Posterior cingulate gyrus (tissue), 11 donors: ENCODE measurements at places on chromosomes 13 and 19.

DNA sequence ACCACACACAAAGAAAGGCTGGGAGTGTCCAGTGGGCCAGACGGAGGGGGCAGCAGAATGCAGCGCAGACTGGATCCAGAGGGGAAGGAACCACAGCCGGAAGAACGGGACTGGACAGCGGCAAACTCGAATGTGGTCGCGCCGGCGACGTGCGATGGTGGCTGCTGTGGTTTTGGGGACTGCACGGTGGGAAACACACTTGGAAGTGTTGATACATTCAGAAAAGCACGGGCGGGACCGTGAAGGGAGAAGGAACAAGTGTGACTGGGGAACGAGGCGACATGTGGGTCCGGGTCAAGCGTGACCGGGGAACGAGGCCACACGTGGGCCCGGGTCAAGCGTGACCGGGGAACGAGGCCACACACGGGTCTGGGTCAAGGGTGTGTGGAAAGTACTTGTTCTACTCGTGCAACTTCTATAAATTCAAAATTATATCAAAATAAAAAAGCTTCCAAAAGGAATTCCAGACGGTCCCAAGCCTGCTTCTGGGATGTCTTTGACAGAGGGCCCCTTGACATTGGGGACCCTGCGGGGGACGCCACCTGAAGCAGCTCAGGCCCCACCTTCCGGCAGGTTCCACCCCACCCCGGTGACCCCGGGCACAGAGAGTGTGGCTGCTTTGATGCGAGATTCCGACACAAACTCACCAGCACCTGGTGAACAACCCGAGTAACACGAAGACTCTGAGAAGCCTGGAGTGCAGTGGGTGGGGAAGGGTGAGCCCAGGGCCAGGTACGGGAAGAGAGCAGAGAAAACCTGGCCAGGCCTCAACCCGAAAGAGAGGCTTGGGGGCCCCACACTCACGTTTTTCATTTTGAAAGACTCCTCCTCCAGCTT, 25.1 kb upstream of the C13orf46 start:
- DNase-seq, result no peak

GRCh38 chr19:13623716-13624710, 117.7 kb upstream of the CACNA1A start:
- DNase-seq, result no peak

GRCh38 chr13:104980586-104980985, 1554.9 kb downstream of the EFNB2 start:
- no peak for DNase-seq

DNA sequence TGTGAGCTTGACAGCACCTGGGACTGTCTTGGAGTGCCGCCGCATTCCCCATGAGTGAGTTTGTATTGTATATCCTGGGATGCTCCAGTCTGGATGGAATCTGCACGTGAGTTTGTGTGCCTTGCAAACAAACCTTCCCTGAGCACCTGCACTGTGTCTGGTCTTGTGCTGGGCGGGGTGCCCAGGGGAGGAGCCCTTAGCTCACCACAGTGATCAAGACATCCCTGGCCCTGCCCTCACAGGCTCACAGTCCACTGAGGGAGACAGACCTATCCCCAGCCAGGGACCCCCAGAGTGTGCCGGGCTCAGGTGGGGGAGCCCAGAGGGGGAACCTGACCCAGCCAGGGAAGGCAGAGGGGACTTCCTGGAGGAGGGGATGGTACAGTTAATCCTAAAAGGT, 1.7 kb upstream of the BCAM start:
- DNase-seq, result no peak

GRCh38 chr19:13025819-13026456, 30.7 kb downstream of the NFIX start:
- DNase-seq, result no peak

DNA sequence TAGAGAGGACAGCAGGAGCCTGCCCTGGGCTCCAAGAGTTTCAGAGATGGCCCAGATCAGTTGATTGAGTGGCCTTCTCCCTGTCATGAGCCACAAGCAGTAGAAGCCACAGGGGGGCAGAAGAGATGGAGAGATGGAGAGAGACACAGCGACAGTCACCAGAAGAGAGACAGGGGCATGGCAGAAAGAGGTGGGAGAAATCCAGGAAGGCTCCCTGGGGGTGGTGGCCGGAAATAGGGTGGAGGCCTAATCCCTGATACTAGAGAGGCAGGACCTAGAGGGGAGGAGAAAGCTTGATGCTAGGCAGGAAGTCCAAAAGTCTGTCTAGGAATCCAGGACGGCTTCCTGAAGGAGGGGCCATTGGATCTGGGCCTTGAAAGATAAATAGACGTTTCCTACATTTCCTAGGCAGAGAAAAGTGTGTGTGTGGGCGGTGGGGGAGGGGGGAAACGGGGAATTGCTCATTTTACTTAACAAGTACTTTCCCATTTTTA, 9.6 kb upstream of the TPM4 start:
- no peak for DNase-seq

- no peak for DNase-seq
Measured at GRCh38 chr13:40171566-40171965, 494.9 kb downstream of the FOXO1 start.

DNA sequence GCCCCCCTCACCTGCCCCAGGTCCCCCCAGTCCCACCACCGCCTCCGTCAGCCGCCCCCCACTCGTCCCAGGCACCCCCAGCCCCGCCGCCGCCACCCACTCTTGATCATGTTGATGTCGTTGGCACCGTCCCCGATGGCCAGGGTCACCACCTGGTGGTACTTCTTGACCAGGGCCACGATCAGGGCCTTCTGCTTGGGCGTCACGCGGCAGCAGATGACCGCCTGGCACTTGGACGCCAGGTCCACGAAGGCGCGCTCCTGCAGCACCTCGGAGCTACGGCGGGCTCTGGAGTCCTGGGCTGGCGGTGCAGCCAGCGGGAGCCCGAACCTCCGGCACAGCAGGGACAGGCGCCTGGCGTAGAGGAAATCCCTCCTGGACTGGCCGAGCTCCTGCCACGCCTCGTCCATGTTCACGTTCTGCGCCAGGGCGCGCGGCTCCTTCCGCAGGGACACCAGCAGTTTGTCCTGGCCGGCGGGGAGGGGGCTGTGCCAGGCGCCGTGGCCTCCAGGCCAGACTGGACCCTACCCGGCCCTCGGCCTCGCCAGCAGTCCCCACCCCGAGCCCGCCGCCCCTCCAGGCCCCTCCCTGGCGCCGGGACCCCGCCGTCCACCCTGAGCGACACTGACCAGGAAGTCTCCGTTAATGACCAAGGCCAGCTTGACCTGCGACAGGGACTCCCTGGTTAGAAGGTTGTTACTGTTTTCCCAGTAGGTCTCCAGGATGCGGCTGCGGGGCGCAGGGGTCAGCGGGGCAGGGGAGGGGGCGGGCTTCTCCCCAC, 22.6 kb downstream of the ATP8B3 start:
- DNase-seq, result no peak

- DNase-seq, result no peak
Measured at GRCh38 chr13:75352641-75353327, 129.2 kb downstream of the TBC1D4 start.

GRCh38 chr13:114059946-114060860, 72.2 kb downstream of the RASA3 start:
- no peak for DNase-seq

GRCh38 chr13:90968166-90968904, 379.2 kb upstream of the MIR17HG start:
- DNase-seq, result no peak

DNA sequence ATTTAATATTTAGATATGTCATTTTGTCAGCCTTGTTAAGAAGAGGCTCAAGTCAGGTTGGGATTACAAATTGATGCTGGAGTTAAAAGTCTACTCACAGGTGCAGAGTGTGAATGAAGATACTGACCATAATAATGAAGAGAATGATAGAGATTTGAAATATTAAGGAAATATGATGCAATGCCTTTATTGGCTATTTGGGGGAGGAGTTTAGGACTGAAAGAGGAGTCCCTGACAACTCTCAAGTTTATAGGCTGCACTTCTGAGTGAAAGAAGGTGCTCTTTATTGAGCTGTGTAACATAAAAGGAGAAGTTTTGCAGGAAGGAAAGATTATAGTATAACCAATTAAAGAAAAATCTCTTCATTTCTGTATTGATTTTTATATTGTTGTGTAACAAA, 827.7 kb upstream of the PCDH9 start:
- no peak for DNase-seq

DNA sequence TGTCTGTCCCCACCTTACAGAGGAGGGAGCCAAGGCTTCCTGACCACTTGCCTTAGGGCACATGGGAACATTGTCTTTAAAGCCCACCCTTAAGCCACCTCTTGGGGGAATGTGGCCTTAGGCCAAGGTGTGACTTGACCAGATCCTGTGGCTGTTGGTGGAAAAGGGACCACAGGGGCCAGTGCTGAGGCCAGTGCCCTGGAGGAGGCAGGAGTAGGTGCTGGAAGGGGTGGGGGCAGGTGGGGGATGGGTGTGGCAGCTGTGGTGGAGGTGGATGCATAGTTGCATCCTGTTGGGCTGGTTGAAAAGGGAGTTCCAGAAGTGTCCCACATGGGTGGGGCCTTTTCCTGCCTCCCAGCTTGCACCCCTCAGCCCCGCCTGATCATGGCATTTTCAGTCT, 44.8 kb downstream of the DNM2 start:
- no peak for DNase-seq

GRCh38 chr19:30446850-30447552, 74.8 kb downstream of the ZNF536 start:
- no peak for DNase-seq

DNA sequence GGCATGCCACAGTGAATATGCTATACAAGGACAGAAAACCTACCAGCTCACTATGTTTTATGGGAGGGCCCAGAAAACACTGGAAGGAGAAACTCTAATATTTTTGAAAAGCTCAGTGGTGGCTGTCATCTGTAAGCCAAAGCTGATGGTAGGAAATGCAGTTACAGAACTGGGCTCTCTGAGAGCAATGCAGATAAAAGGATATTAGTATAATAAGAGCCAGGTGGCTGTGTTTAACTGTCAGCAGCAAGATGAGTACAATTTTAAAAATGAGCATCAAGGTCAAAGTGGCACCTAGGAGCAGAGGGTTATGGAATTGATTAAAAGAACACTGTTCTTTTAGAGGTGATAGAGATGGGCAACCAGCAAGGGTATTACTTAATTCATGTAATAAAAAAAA, 345.0 kb downstream of the NDFIP2 start:
- DNase-seq, result no peak

DNA sequence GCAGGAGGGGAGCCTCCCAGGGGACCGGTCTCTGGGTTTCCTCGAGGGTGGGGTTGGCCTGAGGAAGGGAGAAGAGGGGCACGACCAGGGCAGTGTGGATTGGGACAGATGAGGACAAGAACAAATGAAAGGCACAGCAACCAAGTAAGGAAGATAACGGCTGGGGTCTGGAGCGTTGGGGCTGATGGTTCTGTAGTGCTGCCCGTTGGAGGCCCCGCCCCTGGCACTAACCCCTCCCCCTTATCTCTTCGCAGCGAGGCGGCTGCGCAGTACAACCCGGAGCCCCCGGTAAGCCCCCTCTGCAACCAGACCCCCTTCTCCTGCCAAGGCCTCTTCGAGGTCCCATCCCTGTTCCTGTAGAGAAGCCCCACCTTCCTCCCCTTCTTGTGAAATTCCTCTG, 2.2 kb downstream of the CAPNS1 start:
- DNase-seq, result peak; percentile 41

GRCh38 chr13:78372581-78372980, 230.8 kb downstream of the POU4F1 start:
- no peak for DNase-seq

GRCh38 chr19:44951179-44952159, 3.7 kb upstream of the CLPTM1 start:
- DNase-seq, result peak; percentile 55
